ENCODE measurements at places on chromosomes 5 and 9.

GRCh38 chr5:133870661-133871060 lies 97.8 kb downstream of the C5orf15 start:
- no peak for DNase-seq

DNA sequence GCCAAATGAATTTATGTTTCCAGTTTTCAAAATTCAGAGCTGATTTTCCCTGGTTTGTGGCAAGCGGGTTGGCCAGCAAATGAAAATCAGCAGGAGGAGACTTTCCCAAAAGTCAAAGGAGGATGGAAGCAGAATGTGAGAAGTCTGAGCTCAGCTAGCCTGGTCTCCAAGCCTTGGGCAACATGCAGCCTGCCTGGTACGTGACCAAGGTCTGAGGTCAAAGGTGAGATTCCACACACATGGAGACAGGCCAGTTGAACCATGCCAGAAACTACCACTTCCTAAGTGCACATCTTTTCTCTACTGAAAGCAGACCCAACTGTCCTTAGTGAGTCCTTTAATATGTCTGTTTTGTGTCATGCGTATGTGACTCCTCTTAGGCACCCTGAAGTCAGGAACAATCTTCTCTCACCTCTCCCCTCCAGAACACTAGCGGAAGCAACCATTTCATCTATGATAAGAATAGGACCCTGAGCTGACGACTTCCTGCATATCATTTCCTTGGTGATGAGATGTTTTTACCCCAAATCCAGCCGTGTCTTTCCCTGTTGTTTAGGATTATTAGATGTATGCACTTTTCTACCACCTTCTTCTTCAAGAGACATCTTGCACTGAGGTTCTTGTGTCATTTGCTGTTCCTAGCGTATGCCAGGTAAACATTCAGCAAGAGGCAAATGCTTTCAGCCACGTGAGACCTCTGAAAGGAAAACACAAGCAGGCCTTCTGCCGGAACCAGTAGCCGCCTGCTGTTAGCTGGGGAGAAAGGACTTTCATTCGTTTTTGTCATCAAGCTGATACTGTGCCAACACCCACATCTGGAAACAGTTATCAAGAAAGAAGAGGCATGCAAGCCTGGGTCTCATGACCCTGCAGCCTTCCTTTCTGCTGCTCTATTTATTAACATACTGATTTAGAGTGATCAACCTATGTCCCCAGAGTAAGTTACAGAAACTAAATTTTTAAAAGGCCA lies 9.7 kb upstream of the TGFBI start:
- DNase-seq, result no peak

DNA sequence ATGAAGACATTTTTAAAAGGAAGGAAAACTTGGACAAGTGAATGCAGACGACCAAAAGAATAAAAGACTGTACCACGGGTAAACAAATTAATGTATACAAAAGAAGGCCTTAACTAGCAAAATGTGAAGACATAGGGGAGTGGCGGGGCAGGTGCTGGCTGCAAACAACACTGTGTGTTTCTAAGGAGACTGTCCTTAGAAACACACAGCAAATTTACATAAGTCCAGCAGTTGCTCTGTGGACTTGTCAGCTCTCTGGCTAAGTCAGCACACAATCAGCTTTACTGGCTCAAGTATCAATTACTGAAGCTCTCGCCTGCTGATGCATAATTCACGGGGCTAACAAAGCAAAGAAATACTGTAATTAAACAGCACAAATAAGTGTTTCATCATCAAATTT lies 24.8 kb downstream of the PTBP3 start:
- DNase-seq, result no peak

- no peak for DNase-seq
These were observed 119.0 kb downstream of the TRIM32 start for GRCh38 chr9:116806075-116806474.

DNA sequence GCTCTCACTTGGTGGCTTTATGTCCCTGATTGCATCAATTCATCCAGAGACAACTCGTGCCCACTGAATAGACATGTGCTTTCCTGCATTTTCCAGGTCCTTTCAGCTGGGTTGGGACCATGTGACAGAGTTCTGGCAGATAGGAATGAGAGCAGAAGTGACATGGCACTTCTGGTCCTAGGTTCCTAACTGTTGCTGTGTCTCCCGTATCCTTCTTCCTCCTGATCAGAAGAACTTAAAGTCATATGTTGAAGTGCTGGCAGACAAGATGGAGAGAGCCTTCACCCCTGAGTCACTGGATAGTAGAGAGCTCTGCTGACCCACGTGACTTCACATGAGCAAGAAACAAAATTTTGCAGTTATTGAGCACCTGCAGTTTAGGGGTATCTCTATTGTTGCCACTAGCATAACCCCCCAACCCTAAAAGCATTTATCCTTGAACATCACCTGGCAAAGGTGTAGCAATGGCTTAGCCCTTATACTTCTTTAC lies 80.0 kb downstream of the NREP start:
- DNase-seq, result no peak

GRCh38 chr5:154365823-154366222 lies 80.0 kb upstream of the SAP30L start:
- DNase-seq, result no peak

- DNase-seq, result no peak
These were observed 144.8 kb upstream of the PIK3R1 start for GRCh38 chr5:68070591-68071281.

DNA sequence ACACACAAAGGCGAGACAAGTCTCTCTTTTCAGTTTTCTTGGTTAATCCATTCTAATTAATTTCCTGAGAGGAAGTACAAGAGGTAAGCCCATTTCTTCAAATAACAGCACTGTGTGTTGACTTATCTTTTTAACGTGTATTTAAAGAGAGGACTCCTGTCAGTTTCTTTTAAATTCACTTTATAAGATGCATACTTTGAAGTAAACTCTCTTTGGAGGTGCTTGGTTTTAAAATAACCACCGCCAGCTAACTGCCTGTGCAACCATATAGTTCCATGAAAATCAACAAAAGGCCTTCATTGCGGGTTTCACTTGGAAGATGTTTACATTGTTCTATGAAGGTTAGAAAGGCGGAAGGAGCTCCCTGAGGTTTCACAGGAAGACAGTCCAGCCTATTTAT lies 13.1 kb upstream of the SERINC5 start:
- no peak for DNase-seq

- DNase-seq, result no peak
These were observed 159.6 kb upstream of the TBCA start for GRCh38 chr5:77935506-77936364.

- no peak for DNase-seq
These were observed 299.8 kb downstream of the TMEM38B start for GRCh38 chr9:105993921-105994715.

DNA sequence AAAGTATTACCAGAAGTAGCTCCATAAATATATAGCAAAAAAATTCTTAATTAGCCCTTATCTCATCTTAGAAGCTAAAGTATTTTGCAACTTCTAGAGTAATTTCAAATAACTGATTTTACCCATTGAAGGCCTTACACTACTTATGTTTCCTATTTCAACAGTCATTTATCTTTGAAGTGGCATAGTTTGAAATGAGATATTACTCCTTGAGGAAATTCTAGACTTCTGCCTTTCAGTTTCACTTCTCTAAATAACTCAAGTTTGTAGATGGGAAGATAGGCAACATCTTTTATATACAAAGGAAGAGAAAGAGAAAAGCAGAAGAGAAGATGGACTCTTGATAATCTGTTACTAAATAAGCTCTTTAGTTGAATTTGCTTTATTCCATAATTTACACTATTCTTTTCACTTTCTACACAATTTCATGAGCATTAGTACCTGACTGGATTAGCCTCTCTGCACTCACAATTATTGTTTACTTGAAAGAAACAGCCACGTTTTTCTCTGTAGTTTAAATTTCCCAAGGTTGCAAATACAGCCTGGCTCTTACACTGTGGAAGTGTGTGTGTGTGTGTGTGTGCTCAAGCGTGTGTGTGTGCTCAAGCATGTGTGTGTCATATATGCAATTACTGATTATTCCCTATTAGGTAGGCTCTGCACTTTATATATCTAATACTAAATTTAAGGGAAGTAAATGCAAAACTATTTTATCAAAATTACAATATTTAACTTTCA lies 60.6 kb upstream of the EMB start:
- peak; percentile 73 for DNase-seq

DNA sequence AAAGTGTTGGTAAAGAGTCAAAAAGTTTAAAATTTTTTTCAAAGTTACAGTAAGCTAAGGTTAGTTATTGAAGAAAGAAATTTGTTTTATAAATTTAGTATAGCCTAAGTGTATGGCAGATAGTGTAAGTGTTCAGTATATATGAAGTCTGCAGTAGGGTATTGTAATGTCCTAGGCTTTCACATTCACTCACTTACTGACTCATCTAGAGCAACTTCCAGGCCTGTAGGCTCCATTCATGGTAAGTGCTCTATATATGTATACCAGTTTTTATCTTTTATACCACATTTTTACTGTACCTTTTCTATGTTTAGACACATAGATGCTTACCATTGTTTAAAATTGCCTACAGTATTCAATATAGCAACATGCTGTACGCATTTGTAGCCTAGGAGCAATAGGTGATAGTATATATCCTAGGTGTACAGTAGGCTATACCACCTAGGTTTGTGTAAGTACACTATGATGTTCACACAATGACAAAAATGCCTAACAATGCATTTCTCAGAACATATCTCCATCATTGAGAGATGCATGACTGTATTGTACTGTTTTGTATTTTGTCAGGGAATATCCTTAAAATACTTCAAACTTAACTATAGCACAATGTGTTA lies 38.5 kb downstream of the CYSTM1 start:
- DNase-seq, result no peak

GRCh38 chr5:43631182-43631910 lies 28.4 kb downstream of the NNT start:
- DNase-seq, result no peak

GRCh38 chr9:29393064-29393463 lies 1819.8 kb upstream of the C9orf72 start:
- DNase-seq, result no peak

GRCh38 chr5:2370626-2371418 lies 380.7 kb downstream of the IRX2 start:
- DNase-seq, result no peak

DNA sequence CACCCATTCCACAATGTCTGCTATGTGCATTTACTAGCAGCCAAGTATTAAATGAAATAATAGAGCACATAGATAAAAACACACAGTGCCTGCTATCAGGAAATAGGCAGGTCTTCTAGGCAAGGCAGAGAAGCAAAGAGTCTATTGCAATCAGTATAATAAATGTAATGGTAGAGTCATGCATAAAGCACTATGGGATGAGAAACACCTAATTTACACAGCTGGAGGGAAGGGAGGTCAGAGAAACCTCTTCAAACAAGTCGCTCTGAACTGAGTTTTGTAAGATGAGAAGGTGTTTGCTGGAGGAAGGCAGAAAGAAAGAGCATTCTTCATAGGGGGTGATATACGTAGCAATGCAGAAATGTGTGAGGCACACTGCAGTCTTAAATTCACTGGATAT lies 341.0 kb upstream of the DMAC1 start:
- DNase-seq, result no peak

DNA sequence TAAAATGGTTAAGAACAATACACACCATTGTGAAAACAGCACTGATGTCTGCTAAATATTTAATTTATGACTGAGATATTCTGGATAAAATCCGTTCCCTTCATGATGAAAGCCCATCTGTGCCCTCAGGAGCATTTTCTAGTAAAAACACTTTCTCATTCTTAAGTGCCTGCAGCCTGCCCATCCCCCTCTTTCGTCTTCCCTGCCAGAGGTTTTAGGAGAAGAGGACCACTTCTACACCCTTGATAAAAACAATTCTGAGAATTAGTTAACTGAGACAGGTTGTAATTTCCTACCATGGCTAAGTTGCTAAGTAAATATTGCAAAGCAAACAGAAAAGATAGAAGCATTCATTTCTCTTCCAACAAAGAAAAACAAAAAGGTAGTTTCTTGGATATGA lies 272.6 kb downstream of the ATPSCKMT start:
- no peak for DNase-seq

DNA sequence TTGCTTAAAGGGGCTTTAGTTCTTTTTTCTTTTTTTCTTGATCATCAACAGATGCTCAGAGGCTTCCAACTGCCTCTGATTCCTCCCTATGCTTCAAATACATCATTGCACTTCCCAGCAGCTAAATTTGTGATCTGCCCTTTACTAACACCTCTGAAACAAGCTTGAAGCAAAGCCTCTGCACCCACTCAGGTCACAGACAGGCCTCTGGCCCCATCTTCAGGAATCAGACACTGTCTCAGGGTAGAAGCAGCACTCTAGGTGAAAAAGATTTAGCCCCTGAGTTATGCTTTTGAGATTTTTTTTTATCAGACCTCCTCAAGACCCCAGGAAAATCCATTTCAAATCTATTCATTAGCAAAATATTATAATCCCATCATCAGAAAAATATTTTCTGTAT lies 91.5 kb downstream of the MAMDC2 start:
- no peak for DNase-seq
